NAMALWA (cell line): ENCODE measurements at places on chromosomes 6 and 20.

GRCh38 chr20:17488916-17489600 lies 42.1 kb downstream of the BFSP1 start:
- DNase-seq, result no peak

GRCh38 chr20:62238569-62239277 lies 402 bp downstream of the OSBPL2 start:
- no peak for DNase-seq

- DNase-seq, result peak; percentile 59
Observed at GRCh38 chr6:43838276-43839036, 68.4 kb downstream of the VEGFA start.

DNA sequence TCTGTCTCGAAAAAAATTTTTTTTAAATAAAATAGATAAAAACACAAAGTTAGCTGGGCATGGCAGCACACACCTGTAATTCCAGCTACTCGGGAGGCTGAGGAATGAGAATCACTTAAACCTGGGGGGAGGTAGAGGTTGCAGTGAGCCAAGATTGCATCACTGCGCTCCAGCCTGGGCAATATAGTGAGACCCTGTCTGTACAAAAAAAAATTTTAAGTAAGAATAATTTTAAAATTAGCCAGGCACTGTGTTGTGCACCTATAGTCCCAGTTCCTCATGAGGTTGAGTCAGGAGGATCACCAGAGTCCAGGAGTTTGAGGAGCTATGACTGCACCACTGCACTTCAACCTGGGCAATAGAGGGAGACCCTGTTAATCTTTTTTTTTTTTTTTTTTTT lies 149.2 kb upstream of the SHLD1 start:
- DNase-seq, result no peak

- no peak for DNase-seq
Observed at GRCh38 chr20:23311947-23312506, 38.6 kb upstream of the NXT1 start.

GRCh38 chr6:74956559-74957428 lies 249.1 kb downstream of the COL12A1 start:
- no peak for DNase-seq

GRCh38 chr6:33575211-33575610 lies 4.9 kb downstream of the BAK1 start:
- no peak for DNase-seq

- no peak for DNase-seq
Observed at GRCh38 chr6:157967020-157967419, 14.6 kb upstream of the SYNJ2 start.

DNA sequence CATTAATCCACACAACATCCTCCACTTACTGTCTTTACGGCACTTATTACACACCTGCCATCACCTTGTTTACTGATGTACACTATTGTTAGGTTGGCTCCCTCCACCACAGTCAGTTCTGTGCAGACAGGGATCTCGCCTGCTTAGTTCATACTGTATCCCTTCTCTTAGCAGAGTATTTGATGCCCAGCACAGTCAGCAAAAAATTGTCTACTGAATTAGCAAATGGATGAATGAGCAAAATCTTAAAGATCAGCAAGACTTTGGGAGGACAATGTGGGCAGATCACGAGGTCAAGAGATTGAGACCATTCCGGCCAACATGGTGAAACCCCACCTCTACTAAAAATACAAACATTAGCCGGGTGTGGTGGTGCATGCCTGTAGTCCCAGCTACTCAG lies 109.8 kb upstream of the ATXN1 start:
- DNase-seq, result no peak

GRCh38 chr6:97102145-97102790 lies 177.7 kb downstream of the KLHL32 start:
- no peak for DNase-seq

DNA sequence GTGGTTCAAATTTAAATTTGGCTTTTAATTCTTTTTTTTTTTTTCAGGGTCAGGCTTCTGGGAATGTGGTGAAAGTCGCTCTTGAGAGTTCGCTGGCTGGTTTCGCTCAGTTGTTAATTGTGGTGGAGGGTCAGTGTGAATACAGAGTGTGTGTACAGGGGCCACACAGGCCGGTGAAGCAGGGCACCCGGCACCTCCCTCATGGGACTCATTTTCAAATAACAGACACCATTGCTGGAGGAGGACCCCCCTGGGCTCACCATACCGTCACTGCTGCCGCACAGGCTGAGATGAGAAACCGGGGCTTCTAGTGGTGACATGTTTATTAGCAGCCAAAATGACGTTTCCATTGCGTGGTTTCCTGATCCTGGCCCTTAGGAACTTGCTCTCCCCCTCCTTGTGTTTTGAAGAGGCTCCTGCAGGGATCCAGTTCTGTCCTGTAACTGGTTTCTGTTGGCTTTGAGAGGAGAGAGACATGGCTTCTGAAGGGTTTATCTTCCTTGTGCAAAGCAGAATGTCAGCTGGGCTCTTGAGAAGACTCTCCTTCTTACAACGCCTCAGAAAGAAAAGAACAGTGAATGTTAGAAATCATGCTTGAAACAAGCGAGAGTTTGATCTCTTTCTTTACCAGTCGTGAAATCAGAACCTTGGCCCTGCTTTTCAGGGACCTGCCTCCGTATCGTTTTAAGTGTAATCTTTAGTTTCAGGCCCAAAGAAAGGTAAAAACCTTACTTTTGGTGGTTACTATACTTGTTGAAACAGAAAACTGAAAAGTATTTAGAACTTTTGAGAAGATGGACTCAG lies 37.8 kb downstream of the DUSP22 start:
- peak; percentile 39 for DNase-seq

DNA sequence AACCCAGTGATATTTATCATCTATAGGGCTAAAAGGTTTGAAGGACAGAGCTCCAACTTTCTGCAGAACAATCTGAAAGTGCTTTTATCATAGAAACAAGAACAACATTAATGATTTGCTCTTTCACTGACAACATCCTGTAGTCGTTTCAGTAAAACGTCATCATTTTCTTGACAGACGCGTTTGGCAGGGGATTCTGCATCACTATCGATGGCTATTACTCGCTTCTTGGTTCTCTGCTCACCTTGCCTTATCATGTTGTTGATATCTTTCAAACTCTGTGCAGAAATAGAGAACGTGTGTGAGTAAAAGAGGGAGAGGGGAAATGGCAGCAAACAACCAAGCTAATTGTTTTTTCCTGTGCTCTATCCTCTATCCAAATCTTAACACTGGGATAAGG lies 47.1 kb upstream of the SAMHD1 start:
- no peak for DNase-seq

DNA sequence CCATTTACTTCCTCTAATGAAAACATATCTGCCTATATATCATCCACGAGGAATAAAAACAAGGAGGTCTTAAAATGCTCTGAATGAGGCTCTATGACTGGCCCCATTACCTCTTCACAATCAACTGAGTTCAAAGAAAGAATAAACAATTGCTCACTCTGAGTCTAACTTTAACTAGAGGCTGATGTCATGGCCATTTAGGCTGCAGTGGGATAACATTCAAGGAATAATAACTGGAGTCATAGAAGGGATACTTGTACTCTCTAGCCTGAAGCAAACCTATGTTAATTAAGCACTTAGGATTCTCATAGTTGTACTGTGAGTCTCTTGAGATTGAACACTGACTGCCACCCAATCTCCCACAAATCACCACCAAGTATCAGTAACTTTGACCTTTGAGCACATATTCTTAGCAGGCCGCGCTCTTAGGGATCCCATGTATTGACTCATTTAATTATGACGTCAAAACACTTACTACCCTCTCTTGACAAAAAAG lies 70.2 kb downstream of the PERP start:
- DNase-seq, result no peak

GRCh38 chr6:33373960-33374910 lies 17.4 kb upstream of the KIFC1 start:
- DNase-seq, result no peak

GRCh38 chr20:40945189-40945588 lies 83.4 kb upstream of the TOP1 start:
- DNase-seq, result no peak

GRCh38 chr6:46215777-46216176 lies 45.0 kb upstream of the ENPP5 start:
- no peak for DNase-seq

- DNase-seq, result no peak
Observed at GRCh38 chr6:127918506-127919427, 17.9 kb upstream of the THEMIS start.

DNA sequence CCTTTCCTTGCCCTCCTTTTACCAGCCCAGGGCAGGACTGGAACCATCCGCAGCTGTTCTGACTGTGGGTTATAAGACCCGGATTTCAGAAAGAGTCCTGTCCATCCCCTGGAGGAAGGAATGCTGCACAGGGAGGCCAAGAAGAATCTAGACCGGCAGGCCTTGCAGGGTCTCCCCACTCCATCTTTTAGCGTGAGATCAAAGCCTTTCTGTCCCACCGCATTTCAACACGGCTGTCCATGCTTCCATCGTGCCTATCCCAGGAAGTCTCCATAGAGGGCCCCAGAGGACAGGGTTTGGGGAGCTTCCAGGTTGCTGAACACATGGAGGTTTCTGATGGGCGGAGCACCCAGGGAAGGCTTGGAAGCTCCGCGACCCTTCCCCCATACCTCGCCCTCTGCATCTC lies 79.3 kb upstream of the AGPAT4 start:
- DNase-seq, result no peak

DNA sequence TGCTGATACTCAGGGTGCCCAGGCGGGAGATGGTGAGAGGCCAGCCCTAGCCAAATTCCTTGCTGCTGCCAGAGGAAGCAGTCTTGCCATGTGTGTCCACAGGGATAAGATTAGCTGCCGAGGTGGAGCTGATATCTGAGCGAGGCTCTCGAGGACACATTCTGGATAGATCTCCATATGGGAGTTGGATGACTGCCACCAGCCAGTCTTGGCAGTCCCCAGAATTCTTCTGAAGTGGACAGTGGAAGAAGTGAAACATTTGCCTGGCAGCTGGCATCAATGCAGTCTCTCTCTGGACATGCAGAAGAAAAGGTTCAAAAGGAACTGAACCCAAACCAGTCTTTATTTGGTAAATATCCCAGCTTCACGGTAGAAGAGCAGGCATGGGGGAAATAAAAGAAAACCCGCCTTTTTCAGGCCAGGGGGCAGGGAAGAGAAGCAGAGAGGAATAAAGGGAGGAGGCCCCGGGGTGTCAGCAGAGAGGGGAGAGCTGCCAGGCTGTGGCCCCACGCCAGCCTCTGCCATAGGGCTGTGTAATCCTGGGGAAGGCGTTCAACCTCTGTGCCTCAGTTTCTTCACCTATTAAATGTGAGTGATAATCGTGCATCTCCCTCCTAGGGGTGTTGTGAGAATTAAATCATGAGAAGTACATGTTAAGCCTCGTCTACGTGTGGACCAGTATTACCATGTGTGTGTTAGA lies 3.7 kb upstream of the FUCA2 start:
- no peak for DNase-seq
